ENCODE measurements at places on chromosomes 5 and 9.

DNA sequence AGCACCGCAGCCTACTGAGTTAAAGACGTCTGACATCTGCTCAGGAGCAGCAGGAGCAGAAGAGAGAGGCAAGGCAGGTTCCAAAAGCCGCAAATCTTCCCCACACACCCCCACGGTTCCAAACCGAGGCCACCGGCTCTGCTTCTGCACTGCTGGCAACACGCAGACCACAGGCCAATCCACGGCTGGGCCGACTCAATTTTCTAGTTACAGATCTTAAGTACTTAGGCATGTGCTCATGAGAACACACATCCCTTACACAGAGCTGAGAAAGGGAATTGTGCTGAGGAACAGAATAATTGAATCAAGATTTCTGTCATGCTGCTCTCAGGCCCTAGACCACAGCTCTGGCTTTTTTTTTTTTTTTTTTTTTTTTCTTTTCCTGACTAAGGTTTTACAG is 32.6 kb downstream of the PAX5 start:
- DNase-seq, result no peak

DNA sequence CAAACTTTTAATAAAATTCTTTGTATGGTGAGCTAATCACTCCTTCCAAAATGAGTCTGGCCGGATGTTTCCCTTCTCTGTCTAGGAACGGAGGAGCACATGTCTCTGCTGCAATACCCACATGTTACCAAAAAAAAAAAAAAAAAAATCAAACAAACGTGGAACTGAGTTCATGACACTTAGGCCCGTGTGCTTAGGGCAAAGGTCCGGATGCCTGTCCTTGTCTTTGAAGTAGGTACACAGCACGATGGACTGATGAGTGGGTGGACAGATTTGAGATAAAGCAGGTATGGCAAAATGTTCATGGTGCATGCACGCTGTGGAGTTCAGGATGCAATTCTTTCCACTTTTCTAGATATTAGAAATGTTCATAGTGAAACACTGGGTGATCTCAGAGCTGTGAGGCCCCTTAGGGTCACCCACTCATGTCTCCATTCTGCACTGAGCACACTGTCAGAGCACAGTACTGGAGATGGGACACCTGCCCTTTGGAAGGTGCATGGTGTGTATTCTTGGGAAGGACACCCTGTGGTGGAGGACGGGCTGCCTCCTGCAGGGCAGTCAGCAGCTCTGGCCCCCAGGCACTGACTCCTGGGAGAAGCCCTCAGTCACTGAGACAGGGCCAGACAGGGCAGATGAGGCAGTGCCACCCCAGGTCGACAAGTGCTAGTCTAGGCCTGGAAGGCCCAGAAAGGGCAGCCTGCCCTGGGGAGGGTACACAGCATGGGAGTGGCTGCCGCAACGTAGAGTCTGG is 43.6 kb downstream of the GADD45G start:
- DNase-seq, result no peak

DNA sequence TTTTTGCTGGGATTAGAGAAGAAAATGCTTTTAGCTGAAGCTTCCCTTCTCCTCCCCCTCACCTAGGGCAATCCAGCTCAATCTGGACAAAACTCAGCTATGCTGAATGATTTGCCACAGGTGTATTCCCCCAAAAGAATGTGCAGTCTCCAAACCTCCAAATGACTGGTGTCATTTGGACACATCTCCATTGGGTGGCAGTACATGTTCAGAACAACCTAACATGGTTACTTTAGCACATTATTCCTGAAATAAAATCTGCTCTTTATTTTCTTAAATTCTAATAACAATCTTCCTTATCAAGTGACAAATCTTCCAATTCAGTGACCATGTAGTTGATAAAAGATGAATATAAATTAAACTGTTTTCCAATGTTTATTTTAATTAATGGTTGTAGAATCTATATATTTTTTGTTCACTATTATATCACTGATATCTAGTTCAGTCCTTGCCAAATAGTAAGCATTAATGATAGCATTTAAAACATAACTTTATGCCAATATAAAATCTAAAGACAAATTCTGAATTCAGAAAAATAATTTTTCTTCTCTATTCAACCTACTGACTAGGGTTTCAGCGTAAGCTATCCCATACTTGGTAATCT is 61.3 kb upstream of the MOCS2 start:
- peak; percentile 70 for DNase-seq

- DNase-seq, result no peak
These were observed 56.8 kb upstream of the PHYKPL start for GRCh38 chr5:178289438-178289837.

GRCh38 chr5:170296935-170297588 is 515 bp downstream of the LCP2 start:
- no peak for DNase-seq

- peak; percentile 57 for DNase-seq
These were observed 245.5 kb downstream of the SMARCA2 start for GRCh38 chr9:2260417-2261306.
